ENCODE measurements at places on chromosomes 7 and 10. TPM values are rescaled to one million over a fixed set of nuclear protein-coding genes. Genes with fewer than 3 reads are reported as not detected.

GRCh38 chr7:104096683-104097082 lies 107.2 kb upstream of the RELN start:
- DNase-seq, result no peak

- no peak for DNase-seq
These were observed 340.8 kb downstream of the SUGCT start for GRCh38 chr7:40475681-40475982.

DPYSL4 gene
- 18.3 TPM for polyA plus RNA-seq

GRCh38 chr10:52020702-52021101 lies 293.4 kb upstream of the DKK1 start:
- DNase-seq, result no peak

DNA sequence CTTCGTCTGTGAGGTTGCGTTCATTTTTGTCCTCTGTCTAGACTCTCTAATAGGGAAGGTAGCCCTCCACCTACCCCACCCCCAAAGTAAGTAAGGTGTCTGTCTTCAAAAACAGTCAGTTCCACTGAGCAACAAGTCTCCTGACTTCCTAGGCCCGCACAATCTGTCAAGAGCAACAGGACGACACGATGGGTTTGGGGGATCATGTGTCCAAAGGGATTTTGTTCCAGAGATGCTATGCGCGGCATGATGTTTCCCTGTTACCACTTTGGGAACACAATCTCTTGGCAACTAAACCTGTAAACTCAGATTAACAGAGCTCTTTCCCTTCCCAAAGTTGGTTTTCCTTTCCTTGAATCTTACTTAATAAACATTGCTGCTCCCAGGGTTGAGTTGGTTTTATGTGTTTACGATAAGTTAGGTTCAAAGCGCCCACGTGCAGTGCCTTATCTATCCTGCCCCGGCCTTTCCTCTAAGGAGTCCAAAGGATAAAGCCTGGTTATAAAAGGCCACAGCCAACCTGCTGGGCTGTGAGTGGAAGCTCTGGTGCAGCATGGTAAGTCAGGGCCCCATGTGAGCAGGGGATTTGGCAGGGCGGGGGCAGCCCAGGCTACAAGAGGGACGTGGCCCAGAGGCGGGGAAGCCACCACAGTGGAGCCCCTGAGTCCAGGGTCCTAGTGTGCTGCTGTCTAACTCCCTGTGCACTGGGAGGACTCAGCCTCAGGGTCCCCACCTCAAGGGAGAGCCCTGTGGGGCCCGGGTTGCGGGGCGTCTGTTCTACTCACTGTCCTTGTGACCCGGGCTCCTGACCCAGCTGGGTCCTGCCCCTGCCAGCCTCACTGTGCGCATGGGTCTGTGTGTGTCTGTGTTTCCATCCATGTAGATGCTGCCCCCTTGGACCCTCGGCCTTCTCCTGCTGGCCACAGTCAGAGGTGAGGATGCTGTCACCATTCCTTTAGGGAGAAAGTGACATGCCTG lies at the start of gene PNLIPRP2:
Gene PNLIPRP2, plus strand, starts transcription at position 531 of the 978 bp plus-strand sequence.
- no peak for DNase-seq
